Naive thymus-derived CD4-positive, alpha-beta T cell (primary cell): ENCODE measurements at places on chromosomes 3 and 15.

DNA sequence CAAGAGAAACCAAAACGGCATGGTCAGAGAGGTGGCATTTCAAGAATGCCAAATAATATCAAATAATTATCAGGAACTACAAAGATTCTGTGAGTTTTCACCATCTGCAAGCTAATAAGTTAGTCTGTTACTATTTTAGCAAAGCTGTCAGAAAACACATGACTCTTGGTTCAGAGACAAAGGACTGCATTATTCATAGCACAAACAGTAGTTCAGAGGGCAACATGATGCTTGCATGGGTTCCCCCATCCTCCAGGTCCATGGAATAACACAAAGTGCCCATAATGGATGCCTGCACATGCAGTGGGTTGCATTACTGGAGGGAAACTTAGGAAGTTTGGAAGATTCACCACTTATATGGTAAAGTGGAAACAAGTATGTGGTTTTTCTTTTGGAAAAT, 228.8 kb upstream of the ALCAM start:
- DNase-seq, result no peak

DNA sequence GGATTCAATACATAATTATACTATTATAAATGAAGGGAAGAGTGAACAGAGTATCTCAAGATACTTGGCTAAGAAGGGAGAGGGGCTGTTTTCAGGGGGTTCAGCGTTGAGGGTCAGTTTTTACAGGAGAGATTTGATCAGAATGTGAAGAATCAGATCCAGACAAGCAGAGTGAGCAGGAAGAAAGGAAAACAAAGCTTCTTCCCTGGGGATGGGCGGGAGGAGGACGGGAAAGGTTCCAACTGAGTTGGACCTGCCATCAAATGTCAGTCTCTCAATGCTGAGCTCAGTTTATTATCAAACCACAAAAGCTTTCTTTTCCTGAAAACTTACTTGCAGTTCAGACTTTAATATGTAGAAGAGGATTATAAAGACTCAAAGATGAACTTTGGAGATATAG, 6.0 kb upstream of the MELTF start:
- no peak for DNase-seq

GRCh38 chr3:63343674-63344073, 65.6 kb downstream of the SYNPR start:
- no peak for DNase-seq

DNA sequence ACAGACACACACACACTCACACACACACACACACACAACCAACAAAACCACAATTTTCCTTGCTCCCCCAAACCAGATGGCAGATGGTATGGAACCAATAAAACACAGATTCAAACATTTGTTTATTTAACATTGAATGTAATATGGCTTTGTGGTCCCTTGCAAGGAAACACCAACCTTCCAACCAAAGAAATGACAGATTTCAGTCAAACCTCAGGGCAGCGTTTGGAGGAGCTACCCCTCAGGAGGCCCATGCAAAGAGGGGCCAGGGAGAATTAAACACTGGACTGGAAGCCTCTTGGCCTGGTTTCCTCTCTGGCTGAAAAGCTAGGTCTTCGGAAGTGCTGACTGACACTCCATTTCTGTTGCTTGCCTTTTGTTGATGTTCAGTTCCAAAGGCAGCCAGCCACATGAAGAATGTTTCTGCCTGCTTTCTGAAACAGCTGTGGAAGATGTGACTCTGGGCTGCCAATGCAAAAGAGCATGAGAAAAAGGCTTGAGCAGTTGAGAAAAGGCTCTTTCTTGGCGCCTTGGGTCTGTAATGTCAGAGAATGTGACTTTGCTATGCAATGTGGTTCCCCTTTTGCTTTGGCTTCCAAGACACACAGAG, 296.1 kb downstream of the RPLP1 start:
- DNase-seq, result no peak

DNA sequence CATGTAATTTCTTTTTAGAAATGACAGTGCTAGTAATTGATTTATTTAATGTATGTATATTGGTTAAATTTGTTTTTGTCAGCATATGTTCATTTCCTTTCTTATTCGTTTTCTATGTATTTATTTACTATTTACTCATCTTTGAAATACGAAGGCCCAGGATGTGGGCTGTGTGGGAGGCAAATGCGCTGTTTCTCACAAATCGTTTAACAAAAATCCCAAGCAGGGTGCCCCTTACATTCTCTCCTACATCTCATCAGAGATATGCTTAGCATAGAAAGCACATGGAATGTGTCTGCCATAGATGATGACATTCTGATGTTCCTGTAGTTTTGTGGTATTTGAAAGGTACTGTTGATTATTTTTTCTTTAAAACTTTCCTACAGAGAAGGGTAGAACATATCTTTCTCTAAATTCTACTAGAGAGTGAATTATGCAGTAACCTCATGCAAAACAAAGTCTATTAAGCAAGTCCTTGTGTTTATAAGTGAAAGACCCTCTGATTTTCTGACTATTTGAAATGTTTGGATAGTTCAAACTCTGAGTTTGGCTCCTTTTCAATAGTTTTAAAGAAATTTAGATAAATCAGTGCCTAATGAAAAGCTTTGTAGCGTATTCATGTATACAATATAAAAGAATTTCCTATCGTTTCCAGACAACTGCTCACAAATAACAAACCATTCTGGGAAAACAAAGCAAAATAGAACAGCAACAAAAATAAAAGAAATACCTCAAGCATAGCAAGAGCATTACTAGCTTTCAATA, 111.1 kb upstream of the VGLL3 start:
- no peak for DNase-seq

DNA sequence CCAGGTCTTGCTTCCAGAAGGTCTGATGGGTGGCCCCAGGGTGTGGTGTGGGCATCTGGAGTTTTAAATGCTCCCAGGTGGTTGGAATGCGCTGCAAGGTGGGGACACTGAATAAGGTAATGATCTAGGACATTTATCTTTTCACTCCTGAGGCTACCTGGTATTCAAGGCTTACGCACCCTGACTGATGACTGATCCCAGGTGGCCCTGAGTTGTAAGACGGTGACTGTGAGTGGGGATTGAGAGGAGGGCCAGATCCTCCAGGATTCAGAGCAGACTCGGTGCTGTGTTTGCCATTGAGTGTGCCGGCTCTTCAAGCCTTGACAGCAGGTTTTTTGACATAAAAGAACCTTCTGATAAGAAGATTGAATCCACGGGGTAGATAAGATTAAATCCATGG, 40.3 kb downstream of the SLC6A20 start:
- no peak for DNase-seq

DNA sequence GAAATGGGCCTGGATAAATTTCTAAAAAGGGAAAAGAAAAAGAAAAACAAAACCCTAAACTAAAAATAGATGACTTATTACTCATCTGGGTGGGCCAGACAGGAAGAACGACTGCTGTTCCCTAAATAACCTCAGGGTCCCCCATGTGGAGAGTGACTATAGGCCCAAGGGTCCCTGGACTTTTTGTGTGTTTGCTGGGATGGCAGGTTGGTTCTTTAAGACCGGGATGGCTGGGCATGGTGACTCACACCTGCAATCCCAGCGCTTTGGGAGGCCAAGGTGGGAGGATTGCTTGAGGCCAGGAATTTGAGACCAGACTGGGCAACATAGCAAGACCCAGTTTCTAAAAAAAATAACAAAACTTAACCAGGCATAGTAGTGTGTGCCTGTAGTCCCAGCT, 43.8 kb upstream of the TRA2B start:
- DNase-seq, result no peak
